Daoy (cell line): ENCODE measurements at places on chromosomes 1 and 21.
A peak's percentile ranks its signal among the peaks of the same experiment; 100 is the strongest.

DNA sequence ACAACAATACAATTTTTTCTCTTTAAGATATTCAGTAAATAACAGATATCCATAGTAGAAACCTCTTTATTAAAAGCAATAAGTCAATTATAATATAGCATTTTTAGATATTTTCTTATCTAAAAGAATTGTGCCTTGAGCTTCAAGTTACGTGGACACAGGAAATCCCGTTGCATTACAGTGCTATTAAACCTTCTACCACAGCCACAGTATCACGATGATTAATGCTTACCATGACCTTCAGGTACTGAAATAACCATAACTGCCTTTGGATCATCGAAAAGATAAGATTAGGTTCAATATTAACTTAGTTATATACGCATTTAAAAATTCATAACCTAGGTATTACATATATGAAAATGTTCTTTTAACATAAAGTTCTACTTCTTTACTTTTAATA, 17.9 kb downstream of the B3GALNT2 start:
- DNase-seq, result no peak

GRCh38 chr1:7614576-7615074, 156.5 kb upstream of the VAMP3 start:
- no peak for DNase-seq

DNA sequence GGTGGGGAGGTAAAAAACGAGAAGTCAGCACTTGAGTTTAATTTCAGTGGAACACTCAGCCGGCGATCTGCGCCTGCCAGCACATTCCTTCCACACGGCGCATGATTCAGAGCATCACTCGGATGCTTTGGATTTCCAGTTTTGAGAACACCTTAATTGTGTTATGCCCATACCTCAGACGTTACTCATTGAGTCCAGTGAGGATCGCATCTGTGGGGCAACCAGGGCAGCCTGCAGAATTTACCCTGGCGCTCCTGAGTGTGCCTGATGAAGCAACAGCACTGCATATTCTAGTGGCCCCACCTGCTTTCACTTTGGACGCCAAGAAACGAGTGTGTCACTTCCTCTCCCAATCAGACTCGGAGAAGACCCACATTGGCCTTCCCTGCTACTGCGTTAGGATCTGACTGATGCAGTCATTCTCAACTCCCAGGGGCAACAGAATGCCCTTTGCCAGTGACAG, 19.9 kb downstream of the FAM89A start:
- DNase-seq, result peak; percentile 32

GRCh38 chr1:247638011-247638410, 32.6 kb downstream of the OR2G3 start:
- no peak for DNase-seq

GRCh38 chr1:69976896-69977295, 228.5 kb downstream of the LRRC40 start:
- no peak for DNase-seq

GRCh38 chr1:95146637-95147036, 29.5 kb downstream of the TLCD4 start:
- no peak for DNase-seq

DNA sequence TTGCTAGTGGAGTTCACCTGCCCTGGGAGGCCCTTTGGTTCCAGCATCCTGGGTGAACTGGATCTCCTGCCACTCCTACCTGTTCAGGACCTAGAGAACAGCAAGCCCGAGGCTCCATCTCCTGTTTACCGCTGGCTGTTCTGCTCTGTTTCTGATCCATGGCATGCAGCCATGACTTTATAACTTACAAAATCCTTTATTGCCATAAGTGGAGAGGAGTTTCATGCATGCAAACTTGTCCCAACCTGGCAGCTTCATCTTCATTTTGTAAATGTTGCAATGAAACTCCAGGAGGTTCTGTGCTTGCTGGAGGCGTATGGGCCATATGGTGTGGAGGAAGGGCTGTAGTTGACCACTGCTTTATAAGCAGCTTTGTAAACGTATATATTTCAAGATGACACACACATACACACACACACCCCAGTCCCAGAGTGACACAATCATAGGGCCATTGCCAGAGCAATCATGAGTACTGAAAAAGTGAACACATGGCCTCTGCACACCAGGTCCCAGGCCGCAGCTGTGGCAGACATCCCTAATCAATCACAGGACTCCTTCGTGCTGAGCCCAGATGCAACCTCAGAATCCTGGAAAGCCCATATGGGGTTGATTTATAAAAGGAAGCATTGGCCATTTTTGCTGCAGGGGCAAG, 69.0 kb downstream of the UBIAD1 start:
- no peak for DNase-seq

DNA sequence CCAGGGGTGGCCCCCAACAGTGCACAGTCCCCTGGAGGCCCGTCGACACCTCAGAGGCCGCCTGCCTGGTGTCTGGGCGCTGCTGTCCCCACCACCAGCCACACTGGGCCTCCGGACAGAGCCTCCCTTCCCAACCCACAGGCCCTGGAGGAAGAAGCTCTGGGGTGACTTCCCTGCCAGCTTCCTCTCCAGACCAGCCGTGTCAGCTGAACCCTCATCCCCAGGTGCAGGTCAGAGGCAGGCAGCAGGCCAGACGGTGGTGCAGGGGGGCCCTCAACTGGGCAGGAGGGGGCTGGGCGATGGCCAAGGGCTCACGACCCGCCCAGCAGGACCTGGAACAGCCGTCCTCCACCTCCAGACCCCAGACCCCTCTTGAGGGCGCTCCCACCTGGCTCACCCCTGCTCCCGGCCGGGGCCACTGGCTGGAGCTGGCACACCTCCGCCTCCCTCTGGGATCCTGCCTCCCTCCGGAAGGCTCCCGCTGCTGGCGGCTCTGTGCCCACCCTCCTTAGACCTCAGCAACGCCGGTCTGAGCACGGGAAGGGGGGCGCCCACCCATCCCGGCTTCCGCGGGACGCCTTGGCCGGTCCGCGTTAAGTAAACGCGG, 520 bp downstream of the TNFRSF18 start:
- DNase-seq, result no peak

GRCh38 chr1:117753652-117754051, 147.8 kb downstream of the TENT5C start:
- DNase-seq, result peak; percentile 23

DNA sequence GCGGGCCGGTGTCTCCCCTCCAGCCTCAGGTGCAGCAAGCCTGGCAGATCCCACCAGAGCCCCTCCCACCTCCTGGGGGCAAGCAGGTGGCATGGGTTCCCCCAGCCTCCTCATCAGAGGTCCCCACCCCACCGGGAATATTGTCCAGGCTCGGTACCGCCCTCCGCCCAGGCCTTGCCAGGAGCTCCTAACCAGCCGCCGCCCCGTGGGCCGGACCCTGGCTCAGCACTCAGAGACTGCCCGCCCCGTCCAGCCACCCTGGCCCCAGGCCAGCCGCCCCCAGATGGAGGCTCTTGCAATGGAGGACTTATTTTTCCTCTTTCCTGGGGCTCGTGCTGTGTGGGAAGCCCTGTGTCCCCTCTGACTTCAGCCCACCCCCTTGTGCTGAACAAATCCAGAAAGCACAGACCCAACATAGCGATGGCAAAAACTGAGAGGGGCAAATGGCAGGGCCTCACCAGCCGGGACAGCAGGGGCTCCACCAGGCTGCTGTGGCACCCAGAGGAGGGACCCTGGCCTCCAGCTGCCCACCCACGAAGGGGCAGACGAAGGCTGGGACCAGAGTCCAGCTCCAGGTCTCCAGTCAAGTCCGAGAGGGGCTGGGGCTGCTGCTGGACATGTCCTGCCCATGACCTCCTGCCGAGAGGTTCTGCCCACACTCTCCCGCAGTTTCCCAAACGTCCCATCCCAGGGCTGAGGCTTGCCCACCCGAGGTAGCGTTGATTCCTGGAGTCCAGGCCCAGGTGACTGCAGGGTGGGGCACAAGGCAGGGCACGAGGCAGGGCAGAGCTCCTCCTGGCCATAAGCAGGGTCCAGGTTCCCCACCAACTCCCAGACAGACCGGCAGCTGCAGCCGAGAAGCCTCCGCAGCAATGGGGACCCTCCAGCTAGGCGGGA, 7.5 kb downstream of the MEGF6 start:
- DNase-seq, result no peak

- no peak for DNase-seq
Observed at GRCh38 chr1:21050031-21050430, 126.7 kb downstream of the EIF4G3 start.

- DNase-seq, result peak; percentile 95
Observed at GRCh38 chr1:201916649-201917249, 28.1 kb downstream of the SHISA4 start.

GRCh38 chr1:26951216-26951615, 9.1 kb downstream of the KDF1 start:
- no peak for DNase-seq

GRCh38 chr1:58108783-58109182, 437.7 kb downstream of the OMA1 start:
- no peak for DNase-seq

- DNase-seq, result no peak
Observed at GRCh38 chr1:185353124-185353523, 36.1 kb upstream of the IVNS1ABP start.

- DNase-seq, result no peak
Observed at GRCh38 chr1:201906336-201906735, 17.6 kb downstream of the SHISA4 start.

- DNase-seq, result no peak
Observed at GRCh38 chr1:74772945-74773344, 40.0 kb downstream of the TYW3 start.

DNA sequence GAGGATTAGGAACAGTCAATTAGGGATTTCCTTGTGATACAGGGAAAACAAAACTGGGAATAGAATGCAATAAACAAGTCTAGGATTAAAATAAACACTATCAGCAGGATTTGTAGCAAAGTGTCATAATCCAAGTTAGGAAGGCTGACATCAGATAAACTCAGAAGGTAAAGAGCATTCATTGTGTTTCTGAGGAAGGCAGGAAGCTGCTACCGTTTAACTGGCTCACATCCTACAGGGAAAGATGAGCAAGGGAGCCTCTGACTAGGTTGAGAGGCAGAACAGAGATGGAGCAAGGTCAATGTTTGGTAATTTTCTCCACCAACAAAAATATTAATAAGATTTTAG, 124.7 kb downstream of the POU2F1 start:
- no peak for DNase-seq

DNA sequence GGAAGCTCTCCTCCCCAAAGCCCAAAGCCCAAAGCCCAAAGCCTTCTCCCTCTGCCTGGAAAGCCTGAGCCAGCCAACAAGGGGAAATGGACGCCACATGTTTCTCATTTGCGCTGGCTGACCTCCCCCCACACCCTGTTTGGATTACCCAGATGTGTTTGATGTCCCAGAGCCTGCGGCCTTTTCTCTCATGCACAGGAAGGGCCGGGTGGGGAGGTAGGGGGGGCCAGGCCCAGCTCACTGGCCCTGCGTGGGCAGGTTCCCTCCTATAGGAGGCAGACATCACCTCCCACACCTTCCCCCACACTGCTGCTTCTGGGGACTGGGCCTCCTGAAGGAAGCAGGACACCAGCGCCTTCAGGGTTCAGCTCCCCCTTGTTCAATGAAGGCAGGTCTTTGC, 116.3 kb downstream of the NAV1 start:
- DNase-seq, result peak; percentile 79

GRCh38 chr1:167512046-167512654, 6.2 kb downstream of the CD247 start:
- no peak for DNase-seq

DNA sequence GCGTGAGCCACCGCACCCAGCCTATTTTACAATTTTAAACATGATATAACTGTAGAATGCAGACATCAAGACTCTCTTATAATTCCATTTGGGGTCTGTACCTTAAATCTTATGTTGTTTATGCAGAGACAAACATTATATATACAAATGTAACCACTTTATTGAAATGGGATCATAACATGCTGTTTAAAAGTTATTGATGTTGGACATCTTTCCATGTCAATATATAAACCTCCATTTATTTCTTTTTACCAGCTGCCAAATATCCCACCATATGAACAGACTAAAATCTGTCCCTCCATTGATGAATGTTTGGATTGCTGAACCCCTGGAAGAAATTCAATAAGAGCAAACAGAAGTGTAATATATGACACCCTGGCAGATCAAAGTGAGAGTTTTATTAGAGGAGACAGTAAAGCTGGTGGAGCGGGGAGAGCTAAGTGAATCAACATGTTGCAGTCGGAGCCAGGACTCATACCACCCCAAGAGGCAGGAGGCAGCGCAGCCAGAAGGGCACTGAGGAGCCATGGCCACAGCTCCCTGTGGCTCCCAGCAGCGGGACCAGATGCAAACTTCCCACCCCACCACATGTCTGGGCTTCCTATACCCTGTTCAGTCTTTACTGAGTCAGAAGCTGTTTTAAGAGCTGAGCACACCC, 4.7 kb upstream of the PCSK9 start:
- DNase-seq, result no peak
